ENCODE measurements at places on chromosomes 2 and 18.
A peak's percentile ranks its signal among the peaks of the same experiment; 100 is the strongest.

GRCh38 chr2:112811841-112812306 is 24.7 kb downstream of the IL1B start:
- DNase-seq: peak; percentile 99

GRCh38 chr2:74232426-74232825 is 34.0 kb downstream of the MTHFD2 start:
- DNase-seq: no peak

DNA sequence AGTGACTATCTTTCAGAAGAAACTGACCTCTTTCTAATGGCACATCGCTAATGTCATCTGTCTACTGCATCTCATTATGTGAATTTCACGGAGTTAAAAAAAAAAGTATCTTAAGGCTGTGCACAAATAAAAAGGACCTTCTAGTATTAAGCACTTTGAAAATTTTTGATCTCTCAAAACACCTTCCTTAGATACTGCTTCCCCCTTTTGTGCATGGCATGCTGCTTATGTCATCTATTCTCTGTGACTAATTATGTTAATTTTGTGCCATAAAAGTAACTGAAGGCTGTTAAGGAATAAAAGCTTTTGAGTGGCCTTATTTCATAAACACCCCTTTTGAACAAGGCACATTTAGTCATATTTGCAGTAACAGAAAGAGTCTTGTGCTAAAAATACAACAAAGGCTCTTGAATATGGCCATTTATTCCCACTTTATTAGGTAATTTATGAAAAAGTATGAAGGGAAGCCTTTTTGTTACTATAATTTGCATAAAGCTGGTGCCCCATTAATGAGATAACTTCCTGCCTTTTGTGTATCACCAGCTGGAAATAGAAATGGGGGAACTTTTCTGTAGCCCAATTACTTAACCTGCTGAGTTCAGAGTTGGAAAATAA is 1412.0 kb upstream of the ZEB2 start:
- no peak for DNase-seq

- DNase-seq: no peak
These were observed 20.2 kb upstream of the ADNP2 start for GRCh38 chr18:80088823-80089222.

DNA sequence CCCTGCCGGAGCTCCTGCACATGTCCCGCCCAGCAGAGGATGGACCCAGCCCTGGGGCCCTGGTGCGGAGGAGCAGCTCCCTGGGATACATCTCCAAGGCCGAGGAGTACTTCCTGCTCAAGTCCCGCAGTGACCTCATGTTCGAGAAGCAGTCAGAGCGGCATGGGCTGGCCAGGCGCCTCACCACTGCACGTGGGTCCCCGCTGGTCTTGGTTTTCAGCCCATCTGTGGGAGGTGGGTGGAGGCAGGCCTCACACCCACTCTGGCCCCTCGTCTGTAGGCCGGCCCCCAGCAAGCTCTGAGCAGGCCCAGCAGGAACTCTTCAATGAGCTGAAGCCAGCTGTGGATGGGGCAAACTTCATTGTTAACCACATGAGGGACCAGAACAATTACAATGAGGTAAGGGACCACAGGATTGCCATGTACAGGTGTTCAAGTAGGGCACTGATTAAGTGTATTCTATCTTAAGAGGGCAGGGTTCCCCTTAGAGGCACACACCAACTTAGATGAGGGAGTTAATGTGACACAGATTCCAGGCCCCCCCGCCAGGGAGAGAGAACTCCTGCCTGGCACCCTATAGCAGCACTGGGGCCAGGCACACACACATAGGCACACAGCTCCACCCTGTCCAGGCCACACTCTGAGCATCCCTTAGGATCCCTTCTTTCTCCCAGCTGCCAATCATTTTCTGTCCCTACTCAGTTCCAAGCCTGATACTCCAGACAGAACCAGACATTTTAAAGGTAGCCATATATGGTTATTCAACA is 5.4 kb upstream of the CHRNG start:
- no peak for DNase-seq

DNA sequence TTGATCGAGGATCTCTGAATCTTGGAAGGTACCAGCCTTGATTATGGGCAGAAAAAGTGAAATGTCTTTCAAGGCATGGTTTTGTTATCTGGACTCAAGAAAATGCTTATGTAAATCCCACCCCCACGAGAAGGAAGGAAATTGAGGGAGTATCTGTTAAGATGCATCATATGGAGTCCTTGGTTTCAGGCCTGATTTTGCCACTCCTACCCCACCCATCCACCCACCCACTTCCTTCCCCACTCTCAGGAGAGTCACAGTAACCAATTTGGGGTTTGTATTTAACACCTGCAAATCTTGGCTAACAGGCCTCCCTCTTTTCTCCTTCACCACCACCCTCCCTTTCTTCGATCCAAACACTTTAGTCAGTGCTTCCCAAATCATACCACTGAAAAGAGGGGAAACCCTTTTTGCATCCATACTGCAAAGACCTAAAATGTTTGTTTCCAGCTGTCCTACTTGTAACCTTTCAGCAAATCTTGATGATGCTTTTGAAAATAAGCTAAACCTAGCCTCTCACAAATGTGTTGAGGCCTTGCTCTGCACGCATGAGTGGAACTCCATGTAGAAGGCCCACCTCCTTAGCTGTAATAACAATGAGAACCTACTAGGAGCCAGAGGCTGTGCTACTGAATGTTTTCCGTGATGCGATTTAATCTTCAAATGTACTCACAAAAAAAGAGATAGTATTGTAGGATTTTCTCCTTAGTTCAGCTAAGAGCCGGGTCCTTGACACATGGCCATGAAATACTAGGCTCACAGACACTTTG is 34.8 kb downstream of the POU3F3 start:
- DNase-seq: no peak

GRCh38 chr2:104863146-104863467 is 9.2 kb downstream of the POU3F3 start:
- DNase-seq: no peak

- DNase-seq: no peak
These were observed 458.6 kb upstream of the FSIP2 start for GRCh38 chr2:185279999-185280398.

- DNase-seq: no peak
These were observed 48.4 kb downstream of the BCL2 start for GRCh38 chr18:63271148-63271547.

GRCh38 chr2:218871345-218872302 is 9.0 kb upstream of the WNT10A start:
- DNase-seq: no peak

- DNase-seq: no peak
These were observed 109.0 kb downstream of the ICA1L start for GRCh38 chr2:202762556-202762955.

GRCh38 chr2:73561422-73561821 is 80.8 kb downstream of the NAT8 start:
- no peak for DNase-seq
